Urinary bladder (tissue), 4 donors: ENCODE measurements at places on chromosomes 7 and 10.

DNA sequence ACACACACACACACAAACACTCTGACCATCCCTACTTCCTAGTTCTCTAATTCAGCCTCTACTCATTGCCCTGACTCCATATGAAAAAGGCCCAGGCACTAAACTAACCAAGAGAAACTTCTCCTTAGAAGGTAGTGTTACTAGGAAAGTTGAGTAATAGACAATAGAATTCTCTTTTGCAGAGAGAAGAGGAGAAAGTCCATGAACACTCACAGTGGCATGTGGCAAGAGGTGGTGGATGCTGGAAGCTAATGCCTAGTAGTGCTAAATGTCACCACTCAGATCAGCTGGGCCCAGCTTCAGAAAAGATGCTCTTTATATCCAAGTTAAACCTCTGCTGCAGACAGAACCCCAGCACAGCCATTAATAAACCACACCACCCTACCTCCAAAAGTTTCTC lies 58.2 kb downstream of the SORBS1 start:
- DNase-seq = no peak

GRCh38 chr10:63373176-63373575 lies 92.6 kb downstream of the JMJD1C start:
- DNase-seq = no peak

DNA sequence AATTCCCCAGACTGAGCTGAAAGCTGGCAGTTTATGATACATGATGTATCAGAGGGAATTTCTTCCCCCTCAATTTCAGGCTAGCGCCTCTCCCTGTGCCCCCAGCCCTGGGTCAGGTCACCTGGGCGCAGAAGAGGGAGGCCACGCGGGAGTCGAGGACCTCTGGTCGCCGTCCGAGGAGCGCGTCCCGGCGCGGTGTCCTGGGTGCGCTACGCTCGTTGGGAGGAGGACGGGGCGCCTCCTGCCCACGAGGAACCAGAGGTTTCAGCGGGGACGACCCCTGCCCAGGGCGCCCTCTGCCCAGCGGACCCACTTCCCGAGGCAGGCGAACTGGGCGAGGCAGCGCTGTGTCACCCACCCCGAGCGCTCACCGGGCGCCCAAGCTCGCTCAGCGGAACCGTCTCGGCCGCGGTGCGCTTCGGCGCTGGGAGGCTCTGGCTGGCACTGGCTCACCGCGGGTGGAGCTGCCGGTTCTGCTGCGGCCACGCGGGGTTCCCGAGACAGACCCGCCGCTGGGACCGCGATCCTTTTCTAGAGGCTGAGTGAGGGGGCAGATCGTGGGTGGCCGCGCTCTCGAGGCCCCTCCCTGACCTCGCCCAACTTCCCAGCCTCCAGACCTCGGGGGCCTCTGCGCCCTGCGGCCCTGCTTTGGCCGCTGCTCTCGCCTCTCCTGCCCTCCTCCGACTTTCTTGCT lies at the start of gene FAM237B:
TSS of gene FAM237B (minus strand) at position 504 of the 694 bp plus-strand sequence. CDS start 1,556 bp downstream, outside the sequence.
- no peak for DNase-seq

GRCh38 chr10:128029731-128030369 lies 96.4 kb downstream of the MKI67 start:
- DNase-seq = no peak

DNA sequence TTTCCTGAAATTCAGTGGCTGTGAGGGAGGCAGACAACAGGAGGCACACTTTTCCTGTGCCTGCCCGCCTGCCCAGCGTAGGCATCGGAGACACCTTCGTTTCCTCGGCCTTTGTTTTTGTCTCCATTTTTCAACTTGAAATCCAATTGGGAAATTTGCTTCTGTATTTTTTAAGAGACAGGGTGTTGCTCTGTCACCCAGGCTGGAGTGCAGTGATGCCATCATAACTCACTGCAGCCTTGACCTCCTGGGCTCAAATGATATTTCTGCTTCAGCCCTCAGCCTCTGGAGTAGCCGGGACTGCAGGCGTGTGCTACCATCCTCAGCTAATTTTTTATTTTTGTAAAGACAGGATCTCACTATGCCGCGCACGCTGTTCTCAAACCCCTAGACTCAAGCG lies 116.8 kb downstream of the CYTH3 start:
- DNase-seq = no peak

DNA sequence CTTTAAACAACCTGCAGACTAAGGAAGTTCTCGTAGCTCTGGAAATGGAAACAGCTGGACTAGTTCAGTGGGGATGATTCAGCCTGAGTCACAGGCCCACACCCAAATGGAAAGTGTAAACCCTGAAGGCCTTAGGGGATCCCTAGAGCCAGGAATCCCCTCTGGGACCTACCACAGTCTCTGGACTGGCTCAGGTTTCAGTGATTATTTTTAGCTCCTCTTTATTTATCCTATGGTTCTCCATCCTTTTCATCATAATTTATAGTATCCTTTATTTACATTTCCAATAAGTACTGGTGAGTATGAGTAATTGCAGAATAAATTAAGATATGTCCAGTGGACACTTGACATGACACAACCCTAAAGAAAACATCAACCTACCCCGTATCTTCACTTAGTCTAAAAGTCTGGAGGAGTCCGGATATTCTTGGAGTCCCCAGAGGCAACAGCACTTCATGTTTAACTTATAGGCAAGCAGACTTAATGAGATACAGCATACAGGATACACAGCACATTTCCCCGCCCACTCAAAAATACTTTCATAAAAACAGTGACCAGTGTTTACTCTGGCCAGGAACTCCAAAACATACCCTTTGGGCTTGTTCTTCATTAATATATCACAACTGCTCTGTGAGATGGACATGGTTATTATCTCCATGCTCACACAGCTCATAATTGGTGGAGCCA lies 28.4 kb upstream of the SEMA3E start:
- peak; percentile 18 for DNase-seq

DNA sequence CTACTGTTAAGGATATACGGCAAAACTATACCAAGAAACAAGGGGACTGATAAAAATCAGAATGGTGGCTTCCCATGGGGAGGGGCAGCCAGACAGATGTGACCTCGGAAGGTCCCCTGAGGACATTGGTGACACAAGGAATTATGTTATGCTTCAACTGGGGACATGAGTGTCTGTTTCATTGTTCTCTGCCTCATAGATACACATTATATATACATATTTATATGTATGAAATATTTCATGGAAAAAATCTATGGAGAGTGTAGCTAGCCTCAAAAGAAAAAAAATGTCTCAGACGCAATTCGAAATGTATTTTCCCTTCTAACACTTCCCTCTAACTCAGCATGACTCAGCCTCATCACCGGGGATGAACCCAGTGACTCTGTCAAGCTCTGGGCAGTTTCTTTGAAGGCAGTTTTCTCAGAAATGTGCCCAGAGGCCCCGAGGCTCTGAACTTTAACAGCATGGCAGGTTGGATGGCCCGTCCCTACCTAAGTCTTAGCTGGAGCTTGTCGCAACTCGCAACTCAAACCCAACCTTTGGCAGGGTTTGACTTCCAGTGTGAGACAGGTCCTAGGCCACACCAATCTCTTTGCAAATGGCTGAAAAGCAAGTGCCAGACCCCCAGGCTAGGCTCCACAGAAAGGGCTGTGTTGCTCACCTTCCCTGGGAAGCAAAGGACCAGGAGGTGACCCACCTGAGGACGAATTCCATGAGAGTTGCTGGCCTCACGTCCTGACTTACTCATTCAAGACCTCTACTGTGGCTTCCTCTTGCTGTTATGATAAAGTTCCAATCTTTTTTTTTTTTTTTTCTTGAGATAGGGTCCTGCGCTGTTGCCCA lies 86.9 kb downstream of the CARD11 start:
- no peak for DNase-seq

GRCh38 chr10:7662522-7662921 lies 4.2 kb downstream of the ITIH5 start:
- DNase-seq = no peak

GRCh38 chr7:100567751-100568175 lies 5.9 kb downstream of the SAP25 start:
- no peak for DNase-seq

GRCh38 chr10:115092555-115093285 lies 445 bp upstream of the ATRNL1 start:
- no peak for DNase-seq

DNA sequence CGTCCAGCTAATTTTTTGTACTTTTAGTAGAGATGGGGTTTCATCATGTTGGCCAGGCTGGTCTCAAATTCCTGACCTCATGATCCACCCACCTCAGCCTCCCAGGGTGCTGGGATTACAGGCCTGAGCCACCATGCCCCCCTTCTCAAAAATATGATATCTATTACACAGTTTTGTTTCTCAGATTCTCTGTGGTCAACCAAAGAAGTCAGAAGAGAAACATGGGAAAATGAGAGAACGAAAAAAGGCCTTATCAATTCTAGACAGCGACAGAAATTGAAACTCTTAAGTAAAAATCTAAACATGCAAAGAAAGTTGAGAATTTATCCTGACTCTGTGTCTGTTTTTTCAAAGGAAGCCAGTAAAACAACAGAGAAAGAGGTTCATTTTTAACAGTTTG lies 283.8 kb upstream of the PLXDC2 start:
- no peak for DNase-seq

GRCh38 chr10:36989233-36989632 lies 136.2 kb upstream of the ANKRD30A start:
- no peak for DNase-seq

GRCh38 chr10:13233358-13233757 lies 816 bp downstream of the UCMA start:
- DNase-seq = no peak

GRCh38 chr7:111329367-111330234 lies 232.7 kb downstream of the IMMP2L start:
- DNase-seq = no peak

DNA sequence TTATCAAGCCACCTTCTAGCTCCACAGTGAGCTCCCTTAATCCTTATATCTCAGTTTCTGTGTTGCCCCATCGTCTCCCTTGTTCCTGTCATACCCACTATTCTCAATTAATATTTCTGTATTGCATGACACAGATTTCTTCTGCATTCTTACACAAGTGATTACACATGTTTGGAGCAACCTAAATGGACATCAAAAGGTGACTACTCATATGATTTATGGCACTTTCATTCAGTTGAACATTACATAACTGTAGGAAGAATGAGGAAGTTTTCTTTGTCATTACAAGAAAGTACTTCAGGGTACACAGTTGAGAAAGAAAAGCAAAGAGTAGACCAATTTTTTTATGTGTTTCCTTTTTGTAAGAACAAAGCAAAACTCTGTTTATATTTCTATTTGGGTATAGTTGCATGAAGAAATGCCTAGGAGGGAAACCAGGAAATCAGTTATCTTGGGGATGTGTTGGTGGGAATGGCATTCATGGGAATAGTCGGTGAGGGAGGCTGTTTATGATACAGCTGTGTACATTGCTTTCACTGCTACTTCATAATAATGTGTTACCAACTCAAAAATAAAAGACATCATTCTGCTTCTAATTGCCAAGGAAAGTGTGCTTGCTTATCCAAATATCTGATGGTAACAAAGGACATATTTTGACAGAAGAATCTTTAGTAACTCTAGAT lies 23.6 kb upstream of the PRSS37 start:
- DNase-seq = no peak

DNA sequence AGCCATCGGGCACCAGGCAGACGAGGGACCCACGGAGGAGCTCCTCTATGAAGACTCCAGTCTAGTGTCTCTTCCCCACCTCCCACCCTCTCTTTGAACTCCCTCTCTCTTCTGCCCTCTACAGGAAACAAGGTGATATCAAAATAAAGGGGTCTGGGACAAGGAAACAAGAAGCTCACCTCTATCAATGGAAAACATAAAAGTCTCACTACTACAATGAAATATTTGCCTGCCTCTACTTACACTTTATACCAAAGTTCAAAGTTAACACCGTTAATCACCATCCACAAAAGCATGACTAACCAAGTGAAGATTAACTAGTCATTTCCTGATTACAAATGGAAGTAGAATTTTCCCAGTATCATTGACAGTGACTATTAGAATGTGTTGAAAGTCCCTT lies 82.2 kb downstream of the PARD3 start:
- no peak for DNase-seq

GRCh38 chr7:158782761-158783401 lies 46.4 kb downstream of the ESYT2 start:
- DNase-seq = no peak

DNA sequence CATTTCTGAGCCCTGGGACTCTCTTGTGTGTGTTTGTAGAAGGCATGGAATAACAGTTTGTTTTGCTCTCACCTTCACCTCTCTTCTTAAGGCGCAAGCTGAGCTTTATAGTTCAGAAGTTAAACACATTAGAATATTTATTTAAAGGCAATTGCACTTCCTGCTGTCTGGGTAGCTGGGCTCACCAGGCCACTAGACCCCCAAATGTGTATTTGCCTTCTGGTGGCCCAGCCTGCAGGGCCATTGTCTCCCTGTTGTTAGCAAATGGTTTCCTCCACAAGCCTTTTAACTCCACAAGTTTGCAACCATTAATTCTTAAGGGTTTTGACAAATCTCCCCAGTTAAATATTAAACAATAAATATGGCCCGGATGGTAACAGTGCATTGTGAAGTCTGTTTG lies 31.1 kb upstream of the NEUROD6 start:
- no peak for DNase-seq

GRCh38 chr10:31617757-31618156 lies 298.7 kb downstream of the ZEB1 start:
- DNase-seq = no peak

DNA sequence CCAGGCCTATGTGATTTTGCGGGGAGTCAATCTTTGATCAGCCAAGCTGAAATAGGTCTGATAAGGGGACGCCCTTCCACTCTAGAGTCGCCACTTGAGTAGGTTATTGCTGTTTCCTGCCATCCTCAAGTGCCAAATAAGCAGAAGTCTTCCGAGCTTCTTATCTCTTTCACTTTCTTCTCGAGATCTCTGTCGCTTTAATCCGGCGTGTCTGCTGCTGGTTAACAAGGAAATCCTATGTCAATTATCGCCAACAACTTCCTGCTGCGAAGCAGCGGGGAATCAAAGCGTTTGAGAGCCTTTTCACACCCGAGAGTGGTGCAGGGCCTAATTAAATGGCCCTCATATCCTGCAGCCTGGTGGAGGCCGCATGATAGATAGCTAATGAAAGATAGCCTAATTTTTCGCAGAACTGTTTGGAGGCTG lies 215.9 kb downstream of the RAB11FIP2 start:
- no peak for DNase-seq

GRCh38 chr7:86848226-86848625 lies 204.5 kb downstream of the GRM3 start:
- no peak for DNase-seq

DNA sequence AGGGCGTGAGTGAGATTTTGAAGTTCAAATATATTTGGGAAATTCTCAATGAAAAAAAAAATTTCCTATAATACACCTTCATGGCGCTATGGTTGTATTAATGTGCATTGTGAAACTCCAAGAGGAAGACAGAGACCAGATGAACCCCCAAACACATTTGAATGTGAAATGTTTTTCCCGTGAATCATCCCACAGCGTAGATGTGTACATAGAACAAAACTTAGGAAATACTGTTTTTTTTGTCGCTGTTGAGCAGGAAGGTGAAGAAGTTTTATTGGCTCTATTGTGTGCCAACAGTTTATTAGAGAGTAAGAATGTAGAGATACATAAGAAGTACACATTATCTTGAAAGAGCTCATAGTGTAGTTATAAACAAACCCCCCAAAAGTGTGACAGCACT lies 134.0 kb downstream of the KCND2 start:
- no peak for DNase-seq

- DNase-seq = no peak
Measured at GRCh38 chr10:121043124-121043849, 192.1 kb downstream of the WDR11 start.
